ENCODE measurements at places on chromosomes 11 and 22.

- DNase-seq: no peak
These were observed 64.5 kb upstream of the LARGE1 start for GRCh38 chr22:33984656-33985285.

DNA sequence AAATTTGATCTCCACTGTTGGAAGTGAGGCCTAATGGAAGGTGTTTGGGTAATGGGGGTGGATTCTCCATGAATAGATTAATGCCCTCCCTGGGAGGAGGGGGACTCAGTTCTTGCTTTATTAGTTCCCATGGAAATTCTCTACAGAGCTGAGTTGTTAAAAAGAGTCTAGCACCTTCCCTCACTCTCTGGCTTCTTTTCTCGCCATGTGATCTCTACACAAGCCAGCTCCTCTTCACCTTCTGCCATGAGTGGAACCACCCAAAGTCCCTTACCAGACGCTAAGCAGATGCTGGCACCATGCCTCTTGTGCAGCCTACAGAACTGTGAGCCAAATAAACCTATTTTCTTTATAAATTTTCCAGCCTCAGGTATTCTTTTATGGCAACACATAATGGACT lies 465.8 kb upstream of the ANO5 start:
- DNase-seq: no peak

- peak; percentile 35 for DNase-seq
These were observed 27.8 kb downstream of the CREB3L1 start for GRCh38 chr11:46305295-46305694.

- DNase-seq: no peak
These were observed 3.2 kb upstream of the WNT11 start for GRCh38 chr11:76209375-76209972.

DNA sequence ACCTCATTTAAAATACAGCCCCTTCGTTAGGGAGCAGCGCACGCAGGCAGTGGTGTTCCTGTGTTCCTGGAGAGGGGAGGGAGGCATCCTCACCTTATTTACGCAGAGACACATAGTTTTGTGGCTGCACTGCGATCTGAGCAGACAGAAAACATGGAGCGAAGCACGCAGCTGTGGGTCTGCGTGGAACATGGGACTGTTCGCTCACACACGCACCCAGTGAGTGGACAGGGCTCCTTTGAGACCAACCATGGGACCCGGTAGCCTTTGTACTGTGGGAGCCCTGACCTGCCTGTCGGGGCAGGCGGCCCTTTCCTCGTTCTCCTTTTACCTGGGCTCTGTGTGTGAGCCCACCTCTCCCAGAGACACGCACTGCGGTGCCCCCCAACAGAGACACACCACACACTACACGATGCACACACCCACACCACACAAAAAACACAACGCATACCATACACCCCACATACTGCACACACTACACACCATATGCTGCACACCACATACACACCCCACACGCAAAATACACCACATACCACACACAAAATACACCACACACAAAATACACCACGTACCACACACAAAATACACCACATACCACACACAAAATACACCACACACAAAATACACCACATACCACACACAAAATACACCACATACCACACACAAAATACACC lies 1245.7 kb downstream of the BRD1 start:
- DNase-seq: no peak

DNA sequence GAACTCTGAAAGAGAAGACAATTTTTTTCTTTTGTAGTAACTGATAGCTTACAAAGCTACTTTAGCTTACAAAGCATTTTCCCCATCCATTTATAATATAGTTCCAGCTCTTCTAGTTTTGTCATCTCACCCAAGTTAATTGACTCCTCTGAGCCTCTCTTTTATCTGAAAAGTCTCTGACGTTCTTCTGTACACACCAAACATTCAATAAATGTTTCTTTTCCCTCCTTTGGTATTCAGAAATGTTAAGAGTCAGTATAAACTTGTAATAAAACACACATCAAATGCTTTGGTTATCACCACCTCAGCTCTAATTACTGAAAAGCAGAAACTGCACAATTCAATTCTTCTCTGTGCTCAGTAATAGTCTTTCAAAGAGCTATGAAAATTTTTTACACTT lies 5.9 kb downstream of the CCDC90B start:
- DNase-seq: no peak

DNA sequence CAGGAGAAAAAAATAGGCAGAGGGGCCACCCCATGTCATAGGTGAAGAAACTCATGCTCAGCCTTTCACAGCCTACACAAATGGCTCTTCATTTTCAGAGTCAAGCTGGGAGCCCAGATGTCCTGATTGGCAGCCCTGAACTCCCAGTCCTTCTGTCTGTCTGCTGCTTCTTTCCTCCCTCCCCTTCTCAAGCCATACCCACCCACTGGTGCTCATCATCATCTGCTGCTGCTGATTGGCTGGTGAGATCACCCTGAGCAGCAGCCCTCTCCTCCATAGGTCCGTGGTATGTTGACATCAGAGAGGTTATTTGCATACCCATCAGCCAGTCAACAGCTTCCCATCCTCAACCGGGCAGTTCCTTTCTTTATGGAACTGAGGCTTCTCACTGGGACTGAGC lies 46.1 kb upstream of the PRDM11 start:
- peak; percentile 46 for DNase-seq

DNA sequence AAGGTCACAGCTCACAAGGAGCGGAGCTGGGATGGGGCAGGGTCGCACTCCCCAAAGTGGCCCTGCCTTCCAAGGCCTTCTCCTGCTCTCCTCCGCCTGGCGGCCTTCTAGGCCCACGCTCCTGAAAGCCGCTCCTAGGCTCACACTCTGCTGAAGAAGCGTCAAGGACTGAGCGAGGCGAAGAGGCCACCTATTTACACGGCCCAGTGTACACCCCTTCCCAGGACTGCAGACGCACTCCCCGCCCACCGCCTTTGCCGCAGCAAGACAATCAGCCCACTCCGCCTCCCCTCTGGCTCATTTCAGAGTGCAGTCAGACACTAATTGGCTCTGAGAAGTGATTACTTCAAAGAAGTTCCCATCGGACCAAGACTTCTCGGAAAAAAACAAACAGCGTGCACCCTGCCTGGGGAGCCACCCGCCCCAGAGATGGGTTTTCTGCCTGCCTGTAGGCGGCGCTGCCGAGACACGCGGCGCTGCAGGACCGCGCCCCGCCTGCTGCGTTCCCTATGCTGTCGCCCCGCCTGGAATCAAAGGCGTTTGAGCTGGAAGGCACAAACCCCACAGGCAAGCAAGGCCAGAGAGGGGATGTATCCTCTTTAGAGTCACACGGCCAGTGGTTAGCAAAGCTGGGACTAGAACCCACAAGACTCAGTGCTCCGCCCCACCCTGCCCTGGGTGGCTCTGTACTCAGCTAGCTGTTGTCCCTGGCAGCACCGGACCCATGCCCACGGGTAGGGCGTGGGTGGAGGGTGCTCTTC lies 414.8 kb downstream of the BUD13 start:
- DNase-seq: no peak

DNA sequence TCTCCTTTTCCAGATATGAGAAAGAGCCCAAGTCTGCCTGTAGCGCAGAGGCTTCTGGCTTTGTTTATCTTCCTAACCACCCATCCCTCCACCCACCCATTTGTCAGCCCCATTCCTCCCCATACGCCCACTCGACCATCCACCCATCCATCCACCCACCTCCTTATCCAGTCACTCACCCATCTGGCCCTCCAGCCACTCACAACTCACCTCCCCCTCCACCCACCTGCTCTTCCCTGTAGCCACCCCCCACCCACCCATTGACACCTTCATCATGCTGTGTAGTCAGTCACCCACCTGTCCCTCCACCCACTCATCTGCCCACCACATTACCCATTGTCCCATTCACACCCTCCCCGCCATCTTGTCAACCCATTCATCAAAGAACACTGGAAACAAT lies 5.5 kb downstream of the CST6 start:
- DNase-seq: no peak

DNA sequence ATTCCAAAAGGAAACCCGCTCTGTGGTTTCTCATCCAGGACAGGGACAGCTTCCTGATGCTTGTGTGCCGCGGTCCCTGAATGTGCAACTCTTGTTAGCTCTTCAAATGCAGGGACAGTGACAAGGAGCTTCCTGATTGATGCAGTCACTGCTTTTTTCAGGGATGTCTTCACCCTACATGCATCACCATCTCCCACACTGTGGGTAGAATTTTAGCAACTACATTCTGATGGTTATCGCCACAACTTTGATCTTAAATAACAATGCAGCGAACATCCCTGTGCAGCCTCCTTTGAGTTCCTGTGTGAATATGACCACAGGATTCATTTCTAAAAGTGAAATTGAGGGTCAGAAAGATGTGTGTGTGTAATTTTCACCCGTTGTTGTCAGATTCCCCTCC lies 115.0 kb downstream of the GGTLC2 start:
- no peak for DNase-seq
